Stromal cell of bone marrow (primary cell): ENCODE measurements at places on chromosomes 6 and 20.

DNA sequence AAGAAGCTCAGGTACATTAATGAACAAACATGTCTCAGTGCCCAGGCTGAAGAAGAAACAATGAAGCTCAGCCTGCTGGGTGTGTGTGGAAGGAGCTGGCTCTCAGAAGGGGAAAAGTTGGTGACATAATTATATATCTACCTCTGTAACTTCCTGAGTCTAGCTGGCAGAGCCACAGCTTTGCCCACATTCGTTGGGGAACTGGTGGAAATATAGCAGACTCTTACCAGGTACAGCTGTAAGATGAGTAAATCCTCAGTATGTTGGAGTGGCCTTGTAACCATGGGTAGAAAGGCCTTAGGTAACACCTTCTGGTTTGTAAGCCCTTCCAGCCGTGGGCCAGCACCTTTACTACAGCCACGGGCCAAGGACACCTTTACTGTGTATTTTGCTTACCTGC, 29.9 kb upstream of the PNRC1 start:
- DNase-seq: no peak

DNA sequence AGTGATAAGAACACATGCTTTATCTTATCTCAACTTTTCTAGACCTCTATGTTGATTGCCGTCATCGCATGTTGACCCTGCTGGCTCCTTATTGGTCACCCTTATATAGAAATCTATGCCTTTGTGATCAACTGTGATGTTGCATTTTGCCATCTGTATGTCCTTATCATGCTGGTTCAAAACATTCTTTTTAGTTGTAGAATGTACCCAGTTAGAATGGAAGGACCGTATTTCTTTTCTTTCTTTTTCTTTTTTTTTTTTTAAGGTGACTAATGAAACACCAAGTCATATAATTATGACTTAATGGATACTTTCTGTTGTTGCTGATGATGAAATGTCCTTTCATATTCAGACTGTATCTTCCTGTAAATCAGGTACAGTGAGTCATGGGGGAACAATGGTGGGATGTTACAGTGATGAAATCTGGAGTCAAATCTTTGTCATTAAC, 145.9 kb upstream of the CITED2 start:
- DNase-seq: no peak

DNA sequence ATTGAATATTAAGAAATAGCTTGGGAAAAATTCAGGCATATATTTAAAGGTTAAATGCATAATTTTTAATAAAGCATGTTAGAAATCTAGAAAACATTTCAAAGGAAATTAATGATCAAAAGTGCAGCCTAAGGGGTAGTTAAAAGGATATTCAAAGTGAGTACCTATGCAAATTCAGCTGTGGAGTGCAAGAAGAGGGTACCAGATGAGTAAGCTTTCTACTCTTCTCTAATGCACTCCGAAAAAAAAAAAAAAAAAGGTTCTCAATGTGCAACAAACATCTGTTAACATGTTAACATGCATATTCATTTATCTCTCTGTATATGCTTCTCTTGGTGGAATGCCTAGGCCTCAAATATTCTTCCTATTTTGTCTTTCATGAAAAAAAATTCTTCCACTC, 32.0 kb upstream of the KATNA1 start:
- no peak for DNase-seq

- no peak for DNase-seq
Observed at GRCh38 chr6:137218473-137218916, 690 bp downstream of the IFNGR1 start.

- DNase-seq: no peak
Observed at GRCh38 chr20:43529051-43529450, 21.6 kb downstream of the L3MBTL1 start.
